ENCODE measurements at places on chromosomes 6 and 20.

- H3K4me3 ChIP-seq = no peak overlapping the region
- no peak for DNase-seq
- H3K27me3 ChIP-seq = no peaks in the 10 kb centered on the region
- no peak overlapping the region for H3K27ac ChIP-seq
- H3K36me3 ChIP-seq = no peaks in the 10 kb centered on the region
These were observed 241.8 kb downstream of the TTLL2 start for GRCh38 chr6:167566711-167567141.

DNA sequence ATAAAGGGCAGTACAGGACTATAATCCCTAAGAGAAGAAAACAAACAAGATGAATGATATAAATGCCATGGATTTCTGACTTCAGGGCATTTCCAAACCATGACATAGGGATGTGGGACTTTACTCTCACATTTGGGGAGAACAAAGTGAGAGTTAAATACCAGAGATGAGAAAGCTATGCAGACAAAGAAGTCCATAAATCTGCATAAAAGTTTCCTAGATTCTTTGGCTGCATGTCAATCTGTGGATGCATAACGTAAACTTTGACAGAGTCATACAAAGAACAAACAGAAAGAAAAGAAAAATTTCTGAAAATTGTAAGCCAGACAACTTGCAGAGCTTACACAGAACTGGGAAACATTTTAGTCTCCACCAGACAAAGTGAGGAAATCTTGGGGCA lies 11.7 kb downstream of the EPM2A start:
- DNase-seq = no peak
- peaks cover 2% of the 10 kb centered on the region for H3K36me3 ChIP-seq
- no peak overlapping the region for H3K4me3 ChIP-seq
- H3K27me3 ChIP-seq = no peaks in the 10 kb centered on the region
- no peaks in the 10 kb centered on the region for H3K4me1 ChIP-seq

DNA sequence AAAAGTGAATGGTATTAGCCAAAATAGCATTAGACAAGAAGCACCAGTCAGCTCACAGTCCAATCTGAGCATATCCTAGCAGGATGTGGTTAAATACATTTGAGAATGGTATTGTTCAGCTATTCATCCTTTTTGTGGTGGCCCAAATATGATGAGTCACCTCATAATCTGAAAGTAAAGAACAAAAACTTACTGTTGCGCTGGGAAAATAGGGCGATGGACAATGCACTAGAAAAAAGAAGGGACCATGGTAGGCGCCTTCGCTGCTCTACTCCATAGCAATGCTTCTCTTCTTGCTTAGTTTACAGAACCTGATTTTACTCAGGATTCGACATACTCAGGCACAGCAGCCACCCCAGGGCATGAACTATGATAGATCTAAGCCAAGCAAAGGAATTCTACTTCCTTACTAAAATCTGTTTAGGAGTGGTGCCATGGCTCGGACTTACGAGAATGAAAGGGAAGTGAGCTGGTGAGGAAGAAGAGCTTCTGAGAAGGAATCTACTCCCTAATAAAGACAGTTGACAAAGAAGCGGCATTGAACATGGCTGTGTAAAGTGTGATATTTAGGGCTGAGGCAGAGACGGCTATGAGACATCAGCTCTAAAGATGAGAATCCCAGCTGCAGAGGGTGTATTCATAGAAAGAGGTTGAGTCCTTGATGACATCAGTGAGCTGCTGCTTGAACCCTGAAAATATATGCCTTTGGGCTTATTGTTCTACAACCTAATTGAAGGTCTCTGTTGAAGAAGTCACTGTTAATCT lies 16.6 kb upstream of the FBXO9 start:
- H3K27ac ChIP-seq = no peak overlapping the region
- H3K4me1 ChIP-seq = no peaks in the 10 kb centered on the region
- no peak for DNase-seq
- H3K27me3 ChIP-seq = no peaks in the 10 kb centered on the region
- no peak overlapping the region for H3K4me3 ChIP-seq

- no peak overlapping the region for H3K27ac ChIP-seq
- H3K4me1 ChIP-seq = no peaks in the 10 kb centered on the region
- H3K36me3 ChIP-seq = no peaks in the 10 kb centered on the region
- no peak overlapping the region for H3K4me3 ChIP-seq
These were observed 888.4 kb upstream of the GJE1 start for GRCh38 chr6:141244366-141244765.
